Adipose tissue (tissue), 3 donors: ENCODE measurements at places on chromosomes 3 and 15. TPM values are rescaled to one million over a fixed set of nuclear protein-coding genes. Genes with fewer than 3 reads are reported as not detected.

CADM2 gene
- polyA plus RNA-seq = 0.34 TPM

AZI2 gene
- polyA plus RNA-seq = 28.7 TPM

NR1I2 gene
- not detected for polyA plus RNA-seq

RGMA gene
- 21.0 TPM for polyA plus RNA-seq

IQCF6 gene
- not detected for polyA plus RNA-seq

IRAK2 gene
- polyA plus RNA-seq = 10.4 TPM

CLRN1 gene
- not detected for polyA plus RNA-seq

CFAP100 gene
- polyA plus RNA-seq = not detected

GTF2E1 gene
- 3.1 TPM for polyA plus RNA-seq

AADACL2 gene
- polyA plus RNA-seq = 1.1 TPM

ANKUB1 gene
- not detected for polyA plus RNA-seq
